ENCODE measurements at places on chromosomes 11 and 22.

DNA sequence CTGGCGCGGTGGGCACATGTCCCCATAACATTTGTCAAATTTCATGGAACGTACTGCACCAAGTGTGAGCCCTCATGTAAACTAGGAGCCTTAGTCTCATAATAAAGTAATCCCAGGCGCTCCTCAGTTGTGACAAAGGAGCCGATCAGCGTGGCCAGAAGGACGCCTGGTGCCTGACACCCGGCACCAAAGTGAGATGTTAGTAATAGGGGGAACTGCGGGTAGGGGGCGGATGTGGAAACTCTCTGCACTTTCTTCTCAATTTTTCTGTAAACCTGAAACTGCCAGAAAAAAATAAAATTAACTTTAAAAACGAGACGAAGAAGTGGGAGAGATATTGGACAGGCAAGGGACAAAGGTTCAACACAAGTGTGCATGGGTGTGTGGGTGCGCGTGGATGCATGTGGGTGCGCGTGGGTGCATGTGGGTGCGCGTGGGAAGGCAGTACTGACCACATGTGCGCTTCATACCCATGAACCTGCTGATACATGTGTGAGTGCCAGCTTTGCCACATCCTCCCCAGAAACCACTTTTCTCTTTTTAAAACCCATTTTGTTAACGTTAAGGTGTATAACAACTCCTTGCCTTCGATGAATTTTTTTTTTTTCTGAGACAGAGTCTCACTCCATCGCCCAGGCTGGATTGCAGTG lies 55.4 kb upstream of the LINC01488 start:
- DNase-seq = no peak

DNA sequence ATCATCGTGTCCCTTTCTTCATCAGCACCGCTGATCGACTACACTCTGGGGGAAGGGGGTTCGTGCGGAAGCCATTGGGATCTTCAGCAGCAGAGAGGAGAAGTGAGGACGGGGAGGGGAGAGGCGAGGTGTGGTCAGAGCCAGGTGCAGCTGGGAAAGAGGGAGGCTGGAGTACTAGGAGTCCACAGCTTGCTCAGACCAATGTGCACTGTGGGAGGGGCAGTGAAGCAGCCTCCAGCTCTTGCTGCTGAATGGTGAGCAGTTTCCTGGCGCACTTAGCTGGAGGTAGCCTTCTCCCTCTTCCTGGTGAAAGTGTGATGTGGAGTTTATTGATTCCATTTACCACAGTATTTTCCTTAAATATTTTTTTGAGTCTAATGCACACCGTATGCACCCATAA lies 99.0 kb upstream of the NECTIN1 start:
- no peak for DNase-seq

DNA sequence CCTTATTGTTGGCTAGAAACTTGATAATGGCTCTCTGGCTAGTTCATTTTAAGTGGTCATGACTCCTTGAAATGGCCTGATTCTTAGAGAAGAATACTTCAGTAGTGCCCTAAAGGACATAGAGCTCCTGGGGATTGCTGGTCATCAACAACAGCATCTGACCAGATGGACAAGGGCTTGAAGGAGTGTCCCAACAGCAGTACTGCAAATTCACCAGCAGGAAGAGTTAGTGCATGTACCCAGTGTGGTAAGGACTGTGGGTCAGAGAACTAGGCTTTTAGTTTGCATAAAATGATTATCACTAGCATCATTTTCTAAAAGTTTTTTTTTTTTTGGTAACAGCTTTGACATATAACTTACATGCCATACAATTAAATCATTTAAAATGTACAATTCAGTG lies 39.5 kb upstream of the CUL5 start:
- DNase-seq = no peak

GRCh38 chr11:130180896-130181294 lies 21.3 kb downstream of the ST14 start:
- DNase-seq = no peak

DNA sequence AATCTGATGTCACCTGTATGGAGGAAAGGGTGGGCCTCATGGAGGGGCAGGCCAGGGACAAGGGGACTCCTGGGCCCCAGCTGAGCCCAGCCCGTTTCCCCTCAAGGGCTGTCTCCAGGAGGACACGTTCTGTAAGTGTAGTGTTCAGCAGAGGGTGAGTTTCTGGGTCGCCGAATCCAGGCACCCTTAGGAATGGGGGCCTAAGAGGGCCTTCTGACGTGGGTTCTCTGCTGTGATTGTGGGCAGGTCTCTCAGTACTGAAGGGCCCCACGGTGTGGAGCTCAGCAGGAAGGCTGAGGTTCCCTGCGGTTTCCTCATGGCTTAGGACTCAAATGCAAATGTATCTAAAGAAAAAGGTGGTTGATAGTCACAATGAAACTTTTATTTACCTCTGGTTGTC lies 6.5 kb downstream of the PTDSS2 start:
- DNase-seq = no peak

DNA sequence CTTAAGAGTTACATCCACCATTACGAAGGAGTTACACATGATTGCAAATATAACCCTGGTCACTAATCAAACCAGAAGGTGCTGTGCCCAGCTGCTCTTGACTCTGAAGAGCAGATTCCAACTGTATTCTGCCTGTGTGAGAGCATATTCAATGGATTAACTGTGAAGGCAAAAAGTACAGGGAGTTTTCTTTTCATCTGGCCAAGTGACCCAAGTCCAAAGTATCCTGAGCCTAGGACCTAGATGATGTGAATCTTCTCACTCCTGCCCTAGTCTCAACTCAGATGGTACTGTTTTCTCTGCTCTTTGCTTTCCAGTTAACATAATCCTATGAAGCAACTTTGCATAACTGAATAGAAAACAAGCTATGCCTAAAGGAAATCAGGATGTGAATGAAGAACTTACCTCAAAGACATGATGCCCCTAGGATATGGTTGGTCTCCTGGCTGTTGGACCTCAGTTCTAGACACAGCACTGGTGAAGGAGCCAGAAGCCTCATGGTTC lies 105.9 kb downstream of the C11orf58 start:
- no peak for DNase-seq

- DNase-seq = no peak
Measured at GRCh38 chr11:46249103-46249937, 28.1 kb upstream of the CREB3L1 start.

GRCh38 chr11:105937331-105937730 lies 84.7 kb downstream of the MSANTD4 start:
- no peak for DNase-seq

Measured in activated naive CD4-positive, alpha-beta T cell treated with anti-CD3 and anti-CD28 coated beads, Interleukin-2, amount 50 U/mL, for 72 hours (primary cell).